Esophagus muscularis mucosa (tissue), 4 donors: ENCODE measurements at places on chromosomes 1 and 21. TPM values are rescaled to one million over a fixed set of nuclear protein-coding genes. Genes with fewer than 3 reads are reported as not detected.

Gene ARHGAP30
- total RNA-seq = 4.7 TPM

Gene SOAT1
- total RNA-seq = 11.7 TPM

Gene RGS1
- 12.0 TPM for total RNA-seq

Gene LRRN2
- 6.3 TPM for total RNA-seq

Gene SLC22A15
- total RNA-seq = 2.2 TPM

Gene OR10Z1
- not detected for total RNA-seq

- peaks cover 2% of the 10 kb centered on the region for H3K4me1 ChIP-seq
- no peak for DNase-seq
- H3K36me3 ChIP-seq = no peaks in the 10 kb centered on the region
- H3K4me3 ChIP-seq = no peak overlapping the region
- no peak overlapping the region for H3K27ac ChIP-seq
- no peaks in the 10 kb centered on the region for H3K27me3 ChIP-seq
Observed at GRCh38 chr1:172134087-172134731, 286.3 kb upstream of the C1orf105 start.

DNA sequence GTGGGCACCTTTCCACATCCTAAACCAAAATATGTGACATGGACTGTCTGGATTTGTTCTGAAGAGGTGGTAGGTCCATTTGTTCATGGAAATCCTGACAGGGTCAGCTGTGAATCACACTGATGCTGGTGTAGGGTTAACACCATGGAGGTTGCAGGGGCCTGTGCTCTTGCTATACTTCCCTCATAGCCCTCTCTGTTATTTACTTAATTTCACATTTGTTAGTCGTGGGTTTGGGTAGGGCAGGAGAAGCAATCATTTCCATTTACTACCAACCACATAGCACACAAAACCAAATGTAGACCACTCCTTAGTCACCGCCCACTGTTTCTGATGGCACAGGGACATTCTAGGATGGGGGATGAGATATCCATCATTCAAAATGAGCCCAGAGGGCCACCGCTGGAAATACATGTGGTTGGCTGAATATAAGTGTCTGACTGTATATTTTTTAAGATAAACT, 61.8 kb upstream of the POU2F1 start:
- no peak overlapping the region for H3K4me3 ChIP-seq
- H3K4me1 ChIP-seq = no peaks in the 10 kb centered on the region
- no peaks in the 10 kb centered on the region for H3K36me3 ChIP-seq
- H3K27ac ChIP-seq = no peak overlapping the region

DNA sequence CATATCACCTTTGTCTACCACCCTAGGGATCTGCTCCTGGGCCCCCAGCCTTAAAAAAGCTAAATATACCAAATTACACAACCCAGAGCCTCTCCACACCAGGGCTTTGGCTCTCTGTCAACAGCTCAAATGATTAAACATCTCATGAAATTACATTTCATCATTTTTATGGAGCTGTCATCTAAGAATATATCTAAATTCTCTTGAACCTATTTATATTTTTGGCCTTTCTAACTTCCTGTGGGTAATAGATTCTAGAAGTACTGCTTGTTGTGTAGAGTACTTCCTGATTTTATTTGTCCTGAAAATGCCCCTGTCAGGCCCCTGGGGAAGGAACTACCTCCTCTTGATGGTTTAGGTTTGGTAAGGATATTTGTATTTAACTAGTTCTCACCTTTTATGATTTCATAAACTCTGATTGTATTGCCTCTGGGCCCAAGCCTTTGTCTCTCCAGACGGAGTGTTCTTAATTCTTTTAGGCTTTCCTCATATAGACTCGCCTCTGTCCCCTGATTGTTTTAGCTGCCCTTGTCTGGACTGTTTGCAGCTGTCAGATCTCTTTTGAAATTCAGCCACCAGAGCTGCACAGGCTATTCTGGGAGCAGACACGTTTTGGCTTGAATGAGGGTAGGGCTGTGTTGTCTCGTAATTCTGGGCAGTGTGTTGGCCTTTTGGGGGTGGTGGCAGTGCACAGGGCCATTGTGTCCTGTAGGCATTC, 16.6 kb downstream of the MYOG start:
- H3K4me1 ChIP-seq = peaks cover 25% of the 10 kb centered on the region
- no peak overlapping the region for H3K4me3 ChIP-seq
- no peaks in the 10 kb centered on the region for H3K36me3 ChIP-seq
- H3K27ac ChIP-seq = peak overlapping the region; percentile 69
- H3K27me3 ChIP-seq = no peaks in the 10 kb centered on the region

GRCh38 chr21:43768868-43769167, 7.3 kb downstream of the CSTB start:
- no peak overlapping the region for H3K4me3 ChIP-seq
- DNase-seq = no peak
- H3K27ac ChIP-seq = no peak overlapping the region
- peaks cover 4% of the 10 kb centered on the region for H3K4me1 ChIP-seq
- H3K27me3 ChIP-seq = no peaks in the 10 kb centered on the region
- peaks cover 19% of the 10 kb centered on the region for H3K36me3 ChIP-seq

DNA sequence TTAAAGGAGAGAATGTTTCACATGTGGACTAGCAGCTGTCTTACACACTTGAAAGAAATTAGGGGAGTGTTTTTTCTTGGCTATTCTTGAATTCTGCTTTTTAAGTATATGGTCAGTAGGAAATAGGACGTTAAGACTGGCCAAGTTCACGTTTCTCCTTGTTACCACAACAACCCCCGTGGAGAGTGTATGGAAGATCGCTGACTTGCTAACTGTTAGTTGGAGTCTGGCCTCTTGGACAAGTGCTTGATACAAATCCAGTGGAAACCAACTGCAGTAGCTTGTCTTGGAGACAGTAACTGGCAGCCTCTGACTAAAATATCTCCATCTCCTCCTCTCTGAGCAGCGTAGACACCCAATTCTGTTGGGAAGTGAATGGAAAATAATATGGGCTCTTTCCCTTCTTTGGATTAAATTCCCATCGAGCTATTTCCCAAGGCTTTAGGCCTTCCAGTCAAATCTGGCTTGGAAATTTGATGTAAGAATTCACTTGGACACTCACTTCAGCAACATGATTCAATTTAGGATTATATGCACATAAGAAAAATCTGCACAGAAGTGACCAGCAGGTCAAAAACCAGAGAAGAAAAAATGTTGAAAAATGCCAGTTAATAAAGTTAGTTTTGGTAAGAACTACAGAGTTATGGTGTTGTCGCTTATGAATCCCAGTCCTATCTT, 3.6 kb upstream of the NFIA start:
- H3K27ac ChIP-seq = peak overlapping the region; percentile 98
- no peaks in the 10 kb centered on the region for H3K36me3 ChIP-seq
- peaks cover 48% of the 10 kb centered on the region for H3K4me1 ChIP-seq
- H3K27me3 ChIP-seq = no peaks in the 10 kb centered on the region

GRCh38 chr1:40906781-40907400, 44.7 kb upstream of the CITED4 start:
- no peak for DNase-seq
- H3K4me3 ChIP-seq = no peak overlapping the region
- no peaks in the 10 kb centered on the region for H3K36me3 ChIP-seq
- H3K27me3 ChIP-seq = no peaks in the 10 kb centered on the region
- no peak overlapping the region for H3K27ac ChIP-seq
- no peaks in the 10 kb centered on the region for H3K4me1 ChIP-seq

DNA sequence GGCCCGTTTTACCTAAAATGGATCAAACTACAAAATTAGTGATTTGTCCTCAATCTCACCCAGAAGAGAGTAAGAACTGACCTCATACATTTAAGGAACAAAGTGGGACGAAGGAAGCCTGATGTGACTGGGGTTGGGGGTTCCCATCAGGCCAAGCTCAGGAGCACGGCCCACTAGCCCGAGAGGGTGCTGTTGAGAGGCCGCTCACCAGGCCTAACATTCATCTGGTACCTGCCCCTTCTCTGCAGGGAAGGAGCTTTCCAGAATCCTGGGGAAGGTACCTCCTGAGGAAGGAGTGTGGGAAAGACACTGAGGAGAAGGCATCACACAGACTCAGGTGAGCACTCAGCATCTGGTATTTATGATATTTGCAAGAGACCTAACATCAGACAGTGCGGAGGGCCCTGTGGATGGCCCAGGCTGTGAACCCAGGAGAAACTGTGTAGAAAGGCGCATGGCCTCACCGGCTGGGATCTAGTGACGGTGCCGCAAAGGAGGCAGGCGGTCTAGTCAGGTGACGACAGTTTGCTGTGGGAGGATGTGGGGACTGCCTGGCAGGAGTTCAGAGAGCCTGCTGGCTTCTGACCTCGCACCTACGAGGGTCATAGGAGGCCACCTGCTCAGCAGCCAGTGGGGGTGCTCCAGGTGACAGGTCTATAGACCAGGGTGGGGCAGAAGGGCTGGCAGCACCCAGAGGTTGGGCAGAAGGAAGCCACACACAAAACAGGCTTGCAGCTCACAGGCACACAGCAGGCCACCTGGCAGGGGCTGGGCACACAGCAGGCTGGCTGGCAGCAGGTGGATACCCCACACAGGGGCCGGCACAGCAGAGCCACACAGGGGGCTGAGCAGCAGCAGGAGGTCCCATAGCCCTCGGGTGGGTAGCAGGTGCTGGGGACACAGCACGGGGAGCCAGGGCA, 543 bp downstream of the KRTAP12-4 start:
- no peaks in the 10 kb centered on the region for H3K36me3 ChIP-seq
- no peak overlapping the region for H3K4me3 ChIP-seq
- no peaks in the 10 kb centered on the region for H3K4me1 ChIP-seq
- H3K27me3 ChIP-seq = no peaks in the 10 kb centered on the region

DNA sequence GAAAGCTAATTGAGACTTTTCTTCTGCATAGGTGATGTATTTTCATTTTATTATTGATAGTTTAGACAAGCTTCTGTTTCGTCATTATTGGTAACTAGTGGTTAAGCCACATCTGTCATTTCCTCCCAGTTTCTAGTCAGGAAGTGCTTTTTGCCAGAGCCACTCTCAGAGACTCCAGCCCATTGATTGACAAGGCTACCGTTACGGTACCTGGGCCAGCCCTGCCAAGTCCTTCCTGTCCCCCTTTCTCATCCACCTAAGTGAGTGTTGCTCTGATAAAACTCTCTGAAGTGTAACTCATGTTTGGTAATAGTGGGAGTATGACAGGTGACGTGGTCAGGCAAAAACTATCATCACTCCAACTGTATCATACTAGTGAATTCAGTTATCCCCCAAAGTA, 29.6 kb upstream of the AGL start:
- no peaks in the 10 kb centered on the region for H3K36me3 ChIP-seq
- no peak overlapping the region for H3K4me3 ChIP-seq
- H3K27ac ChIP-seq = no peak overlapping the region
- no peaks in the 10 kb centered on the region for H3K27me3 ChIP-seq
- no peak for DNase-seq

GRCh38 chr1:11585389-11585788, 68.8 kb downstream of the FBXO2 start:
- no peak for DNase-seq
- H3K27me3 ChIP-seq = no peaks in the 10 kb centered on the region
- no peaks in the 10 kb centered on the region for H3K36me3 ChIP-seq
- no peak overlapping the region for H3K4me3 ChIP-seq

GRCh38 chr1:14365301-14365988, 233.0 kb upstream of the KAZN start:
- peaks cover 3% of the 10 kb centered on the region for H3K27me3 ChIP-seq
- no peaks in the 10 kb centered on the region for H3K36me3 ChIP-seq
- H3K4me1 ChIP-seq = peaks cover 24% of the 10 kb centered on the region
- H3K27ac ChIP-seq = peak overlapping the region; percentile 11

DNA sequence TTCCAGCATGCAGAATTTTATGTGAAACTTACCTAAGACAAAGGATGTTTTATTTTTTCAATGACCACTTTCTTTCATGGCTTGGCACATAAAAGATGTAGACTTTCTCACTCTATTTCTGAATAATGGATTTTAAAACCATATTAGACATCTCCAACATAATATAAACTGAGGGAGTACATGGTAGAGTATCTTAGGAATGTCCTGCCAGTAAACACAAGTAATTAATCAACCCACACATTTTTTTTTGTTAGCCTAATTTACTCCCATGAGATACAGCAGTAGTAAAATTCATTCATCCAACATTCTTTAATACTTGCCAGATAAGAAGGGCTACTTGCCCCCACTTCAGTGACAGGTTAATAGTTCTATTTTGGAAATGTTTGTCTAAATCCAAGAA, 235.4 kb upstream of the ADAMTS5 start:
- H3K27ac ChIP-seq = no peak overlapping the region
- peaks cover 16% of the 10 kb centered on the region for H3K4me1 ChIP-seq
- no peak for DNase-seq
- H3K4me3 ChIP-seq = no peak overlapping the region
- H3K27me3 ChIP-seq = no peaks in the 10 kb centered on the region
- H3K36me3 ChIP-seq = no peaks in the 10 kb centered on the region

GRCh38 chr1:213389061-213389581, 338.1 kb downstream of the RPS6KC1 start:
- no peak overlapping the region for H3K27ac ChIP-seq
- H3K4me1 ChIP-seq = no peaks in the 10 kb centered on the region
- H3K36me3 ChIP-seq = no peaks in the 10 kb centered on the region
- no peak overlapping the region for H3K4me3 ChIP-seq

DNA sequence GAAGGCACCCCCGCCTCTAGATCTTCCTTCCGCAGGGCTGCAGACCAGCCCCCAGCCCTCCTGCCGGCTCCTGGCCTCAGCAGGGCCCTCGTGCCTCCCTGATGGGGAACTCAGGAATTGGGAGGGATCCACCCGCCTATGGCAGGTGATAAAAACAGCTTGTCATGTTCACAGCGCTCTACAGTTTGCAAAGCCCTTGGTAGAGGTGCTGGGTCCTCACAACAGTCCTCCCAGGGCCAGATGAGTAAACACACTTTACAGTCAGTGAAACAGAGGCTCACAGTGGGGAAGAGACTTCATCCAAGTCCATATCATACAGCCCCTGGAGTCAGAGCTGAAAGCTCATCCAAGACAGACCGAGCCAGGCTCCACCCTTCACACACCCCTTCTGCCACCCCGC, 97.0 kb upstream of the IFFO2 start:
- no peak for DNase-seq
- peaks cover 4% of the 10 kb centered on the region for H3K4me1 ChIP-seq
- H3K27ac ChIP-seq = no peak overlapping the region
- H3K4me3 ChIP-seq = no peak overlapping the region

DNA sequence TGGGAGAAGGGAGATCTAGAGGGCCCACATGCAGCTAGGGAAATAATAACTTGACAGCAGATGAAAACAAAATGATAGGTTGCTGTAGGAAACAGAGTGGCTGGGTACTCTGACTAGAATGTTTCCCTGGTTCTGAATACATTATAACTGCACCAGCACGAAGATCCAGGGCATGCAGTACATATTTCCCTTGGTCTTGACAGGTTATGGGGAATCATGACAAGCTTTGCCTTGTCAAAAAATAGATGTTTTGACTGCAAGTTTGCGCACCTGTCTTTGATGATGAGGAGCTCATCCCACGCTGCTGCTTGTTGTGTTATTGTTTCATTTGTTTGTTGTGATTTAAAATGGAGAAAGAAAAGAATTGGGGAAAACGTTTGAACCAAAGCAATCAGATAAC, 292.9 kb downstream of the PDE4B start:
- H3K4me1 ChIP-seq = no peaks in the 10 kb centered on the region
- H3K36me3 ChIP-seq = no peaks in the 10 kb centered on the region
- H3K4me3 ChIP-seq = no peak overlapping the region
- DNase-seq = no peak
- H3K27ac ChIP-seq = no peak overlapping the region

DNA sequence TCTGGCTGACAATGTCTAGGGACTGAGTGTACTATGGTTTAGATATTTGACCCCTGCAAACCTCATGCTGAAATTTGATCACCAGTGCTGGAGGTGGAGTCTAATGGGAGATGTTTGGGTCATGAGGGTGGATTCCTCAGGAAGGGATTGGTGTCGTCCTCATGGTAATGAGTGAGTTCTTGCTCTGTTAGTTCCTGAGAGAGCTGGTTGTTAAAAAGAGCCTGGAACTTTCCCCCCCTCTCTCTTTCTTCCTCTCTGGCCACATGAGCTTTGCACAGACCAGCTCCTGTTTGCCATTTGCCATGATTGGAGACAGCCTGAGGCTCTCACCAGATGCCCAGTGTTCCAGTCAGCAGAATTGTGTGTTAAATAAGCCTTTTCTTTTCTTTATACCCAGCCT, 36.6 kb upstream of the CNIH3 start:
- no peak overlapping the region for H3K27ac ChIP-seq
- H3K4me3 ChIP-seq = no peak overlapping the region
- H3K27me3 ChIP-seq = no peaks in the 10 kb centered on the region
- peak; percentile 47 for DNase-seq
- no peaks in the 10 kb centered on the region for H3K4me1 ChIP-seq
